ENCODE measurements at places on chromosomes 7 and 10.

GRCh38 chr10:74103560-74104258 lies 46.9 kb downstream of the AP3M1 start:
- no peak for DNase-seq

DNA sequence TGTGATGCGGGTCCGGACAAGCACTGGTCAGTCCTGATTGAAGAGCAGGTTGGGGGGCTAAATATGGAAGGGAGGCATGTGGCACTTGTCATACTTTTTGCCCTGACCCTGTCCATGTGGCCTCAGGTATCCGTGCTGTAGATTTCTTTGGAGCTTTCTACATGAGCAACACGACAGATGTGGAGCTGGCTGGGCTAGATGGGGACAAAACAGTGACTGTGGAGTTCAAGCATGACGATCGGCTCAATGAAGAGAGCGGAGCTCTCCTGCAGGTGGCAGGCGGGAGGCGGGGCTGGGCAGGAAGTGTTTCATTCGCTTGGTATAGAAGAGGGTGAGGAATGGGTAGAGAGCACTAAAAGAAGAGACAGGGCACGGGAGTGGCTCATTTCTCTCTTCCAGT lies 13.0 kb upstream of the CHCHD1 start:
- peak; percentile 47 for DNase-seq

DNA sequence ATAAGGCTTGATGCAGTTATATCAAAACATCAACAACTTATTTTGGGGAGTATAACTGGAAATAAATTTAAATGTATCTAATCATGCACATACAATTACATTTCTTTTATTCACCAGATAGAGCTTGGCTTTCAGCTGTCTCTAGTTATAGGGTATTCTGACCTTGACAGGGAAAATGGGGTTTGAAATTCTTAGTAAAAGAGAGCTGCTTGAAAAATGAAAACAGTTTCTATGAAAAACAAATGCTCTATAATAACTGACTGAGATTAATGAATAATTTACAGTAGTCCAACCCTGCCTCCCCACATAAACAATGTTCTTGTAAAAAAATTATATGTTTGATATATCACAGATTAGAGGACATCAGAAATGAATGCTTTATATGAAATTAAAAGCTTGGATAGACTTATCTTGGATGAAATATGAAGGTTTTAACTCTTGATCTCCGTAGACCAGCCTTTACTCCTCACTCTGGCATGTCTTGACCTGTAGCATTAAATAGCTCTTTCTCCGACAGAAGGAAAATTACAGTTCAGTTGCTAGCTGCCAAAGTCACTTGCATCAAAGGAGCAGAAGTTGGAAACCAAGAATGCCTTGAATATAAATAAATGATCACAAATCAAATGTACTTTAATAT lies 32.1 kb downstream of the VWC2 start:
- no peak for DNase-seq

- DNase-seq, result no peak
These were observed 9.8 kb downstream of the TNS3 start for GRCh38 chr7:47572094-47572445.

DNA sequence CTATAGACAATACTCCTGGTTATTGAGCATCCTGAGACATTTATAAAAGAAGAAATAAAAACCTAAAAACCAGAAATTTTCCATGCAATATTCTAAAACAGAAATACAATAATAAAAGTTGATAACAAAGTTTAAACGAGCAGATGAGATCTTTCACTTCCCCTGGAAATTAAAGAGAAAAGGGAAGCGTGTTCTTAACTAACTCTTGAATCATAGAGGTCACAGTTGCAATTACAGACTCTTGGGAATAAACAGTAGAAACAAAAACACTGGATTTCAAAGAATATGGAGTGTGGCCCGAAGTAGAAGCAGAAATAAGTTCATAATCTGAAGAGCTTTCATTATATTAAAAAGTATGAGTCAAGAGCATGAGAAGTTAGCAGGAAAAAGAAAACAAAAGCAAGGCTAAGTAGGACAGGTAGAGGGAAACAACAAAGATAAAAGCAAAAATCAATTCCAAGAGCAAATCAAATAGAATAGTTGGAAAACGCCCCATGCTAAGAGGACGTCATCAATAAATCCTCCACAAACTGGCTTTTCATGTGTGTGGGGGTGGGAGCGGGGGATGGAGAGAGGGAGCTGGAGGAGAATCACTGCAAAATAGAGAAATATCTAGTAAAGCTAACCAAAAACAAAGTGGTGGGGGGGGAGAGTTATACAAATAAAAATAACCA lies 55.2 kb upstream of the C10orf71 start:
- DNase-seq, result no peak

- no peak for DNase-seq
These were observed 63.2 kb downstream of the EBF3 start for GRCh38 chr10:129900825-129901224.

DNA sequence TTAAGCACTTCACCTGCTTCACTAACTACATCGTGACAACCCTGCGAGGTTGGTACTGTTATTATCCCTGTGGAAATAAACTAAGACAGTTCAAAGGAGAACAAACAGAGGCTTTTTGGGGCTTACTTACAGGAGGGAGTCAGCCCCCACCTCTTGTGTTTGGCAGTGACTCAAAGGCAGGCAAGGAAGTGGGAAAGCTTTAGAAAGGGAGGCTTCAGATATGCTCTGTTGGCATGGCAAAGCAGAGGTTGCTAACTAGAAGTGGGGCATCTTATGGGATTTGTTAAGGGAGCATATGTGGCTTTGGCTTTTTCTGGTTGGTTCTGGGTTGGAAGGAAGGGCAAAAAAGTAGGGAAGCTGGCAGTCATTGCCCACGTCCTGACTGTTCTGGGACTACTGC lies 84.8 kb upstream of the AOAH start:
- DNase-seq, result no peak

GRCh38 chr7:30921540-30922401 lies 10.1 kb downstream of the AQP1 start:
- DNase-seq, result no peak

GRCh38 chr7:87774690-87775089 lies 101.5 kb downstream of the SLC25A40 start:
- no peak for DNase-seq

DNA sequence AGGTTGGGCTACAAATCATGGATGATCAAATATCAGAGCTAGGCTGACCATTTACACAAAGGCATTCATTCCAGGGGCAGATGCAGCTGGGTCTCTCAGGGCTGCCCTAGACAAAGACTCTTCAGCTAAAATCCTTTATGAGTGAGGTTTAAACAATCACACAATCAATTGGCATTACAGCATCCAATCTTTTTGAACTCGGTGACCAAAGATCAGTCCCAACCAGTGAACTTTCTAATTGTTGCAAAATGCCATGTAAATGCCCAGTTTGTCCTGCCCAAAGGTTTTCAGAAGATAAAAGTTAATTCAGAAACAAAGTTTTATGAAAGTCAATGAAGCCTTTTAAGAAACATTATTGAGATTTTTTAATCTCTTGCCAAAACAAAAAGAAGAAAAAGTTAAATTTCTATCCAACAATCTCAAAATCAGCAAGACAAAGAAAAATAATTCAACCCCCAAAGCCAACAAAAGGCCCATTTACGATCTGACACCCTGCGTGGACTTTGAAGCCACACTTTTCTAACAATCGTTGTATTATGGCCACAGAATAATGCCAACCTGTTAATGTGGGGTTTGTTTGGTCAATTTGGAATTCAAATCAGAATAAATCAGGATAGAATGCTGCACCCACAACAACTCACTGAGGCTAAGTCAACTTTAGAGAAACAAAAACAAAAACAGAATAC lies 40.9 kb downstream of the GPR37 start:
- no peak for DNase-seq

GRCh38 chr10:130301021-130301892 lies 165.1 kb downstream of the GLRX3 start:
- peak; percentile 56 for DNase-seq

DNA sequence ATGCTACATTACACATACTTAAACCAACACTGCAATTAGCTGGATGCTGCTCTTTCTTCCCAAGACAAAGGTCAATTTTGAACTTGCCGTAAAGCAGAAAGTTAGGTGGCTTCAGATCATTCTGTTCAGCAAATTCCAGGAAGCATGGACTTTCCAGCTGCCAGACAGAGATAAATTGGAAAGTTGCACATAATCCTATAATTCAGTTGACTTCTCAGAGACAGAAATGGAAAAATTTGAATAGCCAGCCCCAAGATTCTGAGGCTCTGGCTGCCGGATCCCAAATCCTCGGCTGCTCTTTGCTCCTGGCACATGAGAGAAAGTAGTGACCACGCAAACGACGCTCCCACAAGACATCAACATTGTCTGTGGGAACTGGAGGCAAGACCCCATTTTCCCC lies 105.0 kb upstream of the VIPR2 start:
- DNase-seq, result no peak

DNA sequence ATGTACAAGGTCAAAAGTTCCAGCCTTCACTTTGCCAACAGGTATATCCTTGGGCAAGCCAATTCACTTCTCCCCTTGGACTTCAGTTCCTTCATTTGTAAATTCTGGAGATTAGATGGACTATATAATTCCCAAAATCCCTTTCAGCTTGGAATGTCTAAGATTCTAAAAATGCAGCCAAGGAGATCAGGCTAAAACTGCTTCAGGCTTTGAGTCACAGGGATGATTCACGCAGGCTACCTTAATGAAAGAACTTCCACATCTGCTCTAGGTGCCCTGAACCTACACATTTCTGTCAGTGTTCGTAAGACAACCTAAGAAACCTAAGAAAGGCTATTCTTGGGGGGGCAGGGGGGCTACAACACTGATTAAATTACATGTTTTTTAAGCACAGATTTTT lies 7.1 kb downstream of the CPVL start:
- DNase-seq, result no peak

- DNase-seq, result no peak
These were observed 163.2 kb downstream of the EVX1 start for GRCh38 chr7:27405780-27406179.

GRCh38 chr10:88888810-88889445 lies 8.9 kb downstream of the STAMBPL1 start:
- DNase-seq, result no peak

GRCh38 chr7:85215098-85215497 lies 28.2 kb upstream of the SEMA3D start:
- DNase-seq, result no peak

- no peak for DNase-seq
These were observed 194.8 kb upstream of the ZNF32 start for GRCh38 chr10:43843321-43844101.

DNA sequence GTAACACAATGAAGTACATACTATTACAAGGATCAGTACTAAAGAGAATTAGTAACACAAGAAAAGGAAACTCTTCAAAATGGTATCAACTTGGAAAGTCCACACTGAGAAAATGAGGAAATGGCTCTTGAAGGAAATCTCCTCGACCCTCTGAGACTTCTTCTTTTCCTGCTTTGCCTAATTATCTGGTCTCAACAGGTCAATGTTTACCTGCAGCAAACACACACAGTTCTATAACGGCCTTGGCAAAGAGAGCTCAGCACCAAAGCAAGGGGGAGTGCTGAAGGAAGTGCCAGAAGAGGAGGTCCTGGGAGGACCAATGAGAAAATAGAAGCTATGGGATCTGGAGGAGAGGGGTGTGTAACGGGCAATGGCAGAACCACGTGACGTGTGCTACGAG lies 21.9 kb downstream of the CHCHD3 start:
- DNase-seq, result no peak
